ENCODE measurements at places on chromosomes 4 and X.

DNA sequence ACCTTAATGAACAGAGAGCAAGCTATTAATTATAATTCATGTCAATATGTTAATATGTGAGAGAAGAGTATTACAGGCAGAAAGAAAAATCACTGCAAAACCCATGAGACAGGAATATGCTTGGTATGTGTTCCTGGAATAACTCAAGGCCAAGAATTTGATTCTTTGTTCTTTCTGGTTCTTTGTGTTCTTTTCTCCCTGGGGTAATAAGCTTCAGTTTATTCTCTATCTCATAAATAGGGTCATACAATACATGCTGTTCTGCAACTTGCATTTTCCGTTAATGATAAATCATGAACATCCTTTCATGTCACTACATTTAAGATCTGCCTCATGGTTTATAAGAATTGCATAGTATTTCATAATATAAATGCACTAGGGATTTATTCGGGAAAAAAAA is 16.8 kb upstream of the THOC2 start:
- DNase-seq, result no peak

GRCh38 chr4:130568746-130569145 is 1472.8 kb downstream of the C4orf33 start:
- no peak for DNase-seq

DNA sequence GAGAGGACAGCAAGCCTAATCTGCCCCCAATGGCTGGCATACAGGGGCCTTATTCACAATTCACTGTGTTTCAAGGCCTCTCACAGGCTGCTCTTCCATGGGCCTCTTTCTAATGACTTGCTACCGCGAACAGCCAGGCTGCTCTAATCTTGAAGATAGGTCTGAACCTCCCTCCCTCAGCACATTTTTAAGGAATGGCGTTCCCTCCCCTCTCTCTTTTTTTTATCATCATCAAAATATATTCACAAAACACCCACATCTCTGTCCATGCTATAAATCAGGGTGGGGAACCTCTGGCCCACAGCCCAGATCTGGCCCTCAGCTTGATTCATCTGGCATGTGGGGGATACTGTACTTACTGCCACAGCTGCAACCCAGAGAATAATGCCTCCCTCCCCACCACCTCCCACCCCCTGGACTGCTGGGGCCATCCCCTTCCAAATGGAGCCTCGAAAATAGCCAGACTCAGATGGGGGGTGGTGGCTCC is 76.2 kb upstream of the PLAC1 start:
- DNase-seq, result no peak

GRCh38 chrX:47814851-47815250 is 21.9 kb upstream of the ZNF81 start:
- no peak for DNase-seq

DNA sequence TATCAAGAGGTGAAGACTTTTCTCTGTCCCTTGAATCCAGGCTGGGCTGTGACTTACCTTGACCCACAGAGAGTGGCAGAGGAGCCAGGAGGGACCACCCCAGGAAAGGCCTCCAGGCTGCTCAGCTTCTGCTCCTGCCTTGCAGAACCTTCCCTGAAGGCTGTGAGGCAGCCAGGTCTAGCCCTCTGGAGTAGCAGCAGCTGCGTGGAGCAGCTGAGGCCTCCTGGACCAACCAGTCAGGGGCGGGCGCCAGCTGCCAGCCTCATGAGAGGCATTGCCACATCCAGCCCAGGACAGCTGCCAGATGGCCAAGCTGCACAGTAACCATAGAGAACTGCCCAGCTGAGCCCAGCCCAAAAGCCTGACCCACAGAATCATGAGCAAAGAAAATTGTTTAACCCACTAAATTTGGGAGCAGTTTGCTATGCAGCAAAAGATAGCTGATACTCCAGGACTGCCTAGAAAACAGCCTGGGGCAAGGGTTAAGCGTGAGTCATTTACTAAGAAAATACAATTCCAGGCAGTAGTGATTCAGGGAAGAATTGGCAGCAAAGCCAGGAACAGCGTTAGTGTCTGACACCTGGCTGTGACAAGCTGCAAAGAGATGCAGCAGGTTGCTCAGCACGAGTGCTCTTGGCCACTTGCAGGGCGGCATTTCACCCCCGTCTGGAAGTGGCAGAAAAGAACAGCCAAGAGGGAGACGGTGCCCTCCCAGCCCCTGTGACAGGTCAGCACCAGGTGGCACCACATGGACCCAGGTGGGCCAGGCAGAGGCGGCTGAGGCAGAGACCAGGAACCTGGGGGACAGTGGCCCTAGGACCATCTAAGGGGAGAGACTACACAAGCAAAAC is 14.7 kb upstream of the PDE6B start:
- peak; percentile 63 for DNase-seq

Measured in T1000 (cell line).